ENCODE measurements at places on chromosomes 4 and X.

DNA sequence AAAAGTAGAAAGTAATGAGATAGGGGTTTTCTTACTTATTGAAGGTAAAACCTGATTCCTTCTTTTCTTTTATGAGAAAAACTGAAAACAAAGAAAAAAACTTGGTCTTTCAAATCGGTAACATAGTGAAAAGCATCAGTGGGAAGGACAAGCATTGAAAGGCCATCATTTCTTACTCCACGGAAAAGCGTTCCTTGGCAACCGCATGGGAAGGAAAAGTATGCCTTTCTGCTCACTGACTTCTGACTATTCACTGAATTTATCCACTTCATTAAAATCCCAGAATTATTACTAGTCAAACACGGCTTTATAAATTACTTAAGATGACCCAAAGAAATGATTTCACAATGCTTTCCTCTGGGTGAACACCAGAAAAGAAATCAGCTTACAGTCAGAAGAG lies 646.7 kb downstream of the TLL1 start:
- DNase-seq = no peak

- DNase-seq = peak; percentile 49
Observed at GRCh38 chrX:129833153-129833990, 10.3 kb downstream of the ZDHHC9 start.

GRCh38 chrX:111465669-111466068 lies 45.8 kb upstream of the SERTM2 start:
- no peak for DNase-seq

DNA sequence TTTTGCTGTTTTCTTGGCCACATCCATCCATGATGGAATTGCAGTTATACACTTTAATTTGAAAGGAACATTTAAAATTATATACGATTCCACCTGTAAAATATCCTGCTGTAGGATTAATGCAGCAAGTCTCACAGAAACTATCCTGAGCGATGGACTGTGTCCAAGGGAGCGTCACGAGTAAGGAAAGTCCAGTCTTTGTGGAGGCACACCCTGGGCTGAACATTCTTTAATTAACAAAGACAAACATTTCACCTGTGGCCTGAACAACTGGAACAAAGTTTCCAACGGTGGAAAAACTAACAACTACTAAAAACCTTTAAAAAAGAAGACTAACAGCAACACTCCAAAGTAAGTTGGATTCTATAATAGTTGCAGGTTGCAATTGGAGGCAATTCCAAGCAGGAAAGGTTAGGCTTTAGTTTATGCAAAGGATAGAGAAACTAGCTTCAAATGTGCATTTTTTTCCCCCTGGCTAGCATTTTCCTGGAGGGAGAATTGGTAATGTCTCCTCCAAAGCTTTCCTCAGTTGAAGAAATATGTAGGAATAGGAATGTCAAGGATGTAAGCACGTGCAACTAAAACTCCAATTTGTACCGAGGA lies 11.0 kb downstream of the EREG start:
- no peak for DNase-seq

GRCh38 chr4:36235306-36235705 lies 9.0 kb downstream of the ARAP2 start:
- DNase-seq = no peak

DNA sequence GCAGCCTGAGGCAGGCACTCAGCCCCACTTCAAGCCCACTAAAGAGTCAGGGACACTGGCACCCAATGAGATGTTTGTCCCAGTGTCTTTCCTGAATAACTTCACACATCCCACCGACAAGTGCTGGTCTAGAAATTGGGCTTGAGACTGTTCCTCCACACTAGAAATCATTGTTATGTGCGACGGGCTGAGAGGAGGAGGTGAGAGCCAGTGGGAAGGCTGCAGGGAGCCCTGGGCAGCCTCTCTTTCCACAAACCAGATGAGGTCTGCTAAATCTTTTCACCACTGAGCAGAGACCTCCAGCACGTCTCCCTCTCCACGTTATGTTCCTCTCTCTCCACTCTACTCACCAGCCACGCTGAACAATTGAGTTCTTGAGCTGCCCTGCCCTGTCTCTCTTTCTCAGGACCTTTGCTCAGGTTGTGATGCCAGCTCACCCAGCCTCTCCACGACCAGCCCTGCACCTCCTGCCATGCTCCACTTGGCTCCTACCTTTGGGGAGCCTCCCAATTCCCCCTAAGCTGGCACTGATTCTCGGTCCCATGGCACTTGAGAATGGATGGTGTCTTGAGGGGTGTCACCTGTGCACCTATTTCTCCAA lies 8.4 kb downstream of the SCD5 start:
- no peak for DNase-seq

GRCh38 chr4:37715889-37716402 lies 29.8 kb upstream of the RELL1 start:
- DNase-seq = no peak

GRCh38 chr4:79831701-79832514 lies 241.1 kb downstream of the ANTXR2 start:
- DNase-seq = no peak

GRCh38 chr4:170089274-170089667 lies 485 bp downstream of the AADAT start:
- DNase-seq = peak; percentile 47

- DNase-seq = no peak
Observed at GRCh38 chrX:116824785-116825184, 362.0 kb upstream of the CT83 start.

DNA sequence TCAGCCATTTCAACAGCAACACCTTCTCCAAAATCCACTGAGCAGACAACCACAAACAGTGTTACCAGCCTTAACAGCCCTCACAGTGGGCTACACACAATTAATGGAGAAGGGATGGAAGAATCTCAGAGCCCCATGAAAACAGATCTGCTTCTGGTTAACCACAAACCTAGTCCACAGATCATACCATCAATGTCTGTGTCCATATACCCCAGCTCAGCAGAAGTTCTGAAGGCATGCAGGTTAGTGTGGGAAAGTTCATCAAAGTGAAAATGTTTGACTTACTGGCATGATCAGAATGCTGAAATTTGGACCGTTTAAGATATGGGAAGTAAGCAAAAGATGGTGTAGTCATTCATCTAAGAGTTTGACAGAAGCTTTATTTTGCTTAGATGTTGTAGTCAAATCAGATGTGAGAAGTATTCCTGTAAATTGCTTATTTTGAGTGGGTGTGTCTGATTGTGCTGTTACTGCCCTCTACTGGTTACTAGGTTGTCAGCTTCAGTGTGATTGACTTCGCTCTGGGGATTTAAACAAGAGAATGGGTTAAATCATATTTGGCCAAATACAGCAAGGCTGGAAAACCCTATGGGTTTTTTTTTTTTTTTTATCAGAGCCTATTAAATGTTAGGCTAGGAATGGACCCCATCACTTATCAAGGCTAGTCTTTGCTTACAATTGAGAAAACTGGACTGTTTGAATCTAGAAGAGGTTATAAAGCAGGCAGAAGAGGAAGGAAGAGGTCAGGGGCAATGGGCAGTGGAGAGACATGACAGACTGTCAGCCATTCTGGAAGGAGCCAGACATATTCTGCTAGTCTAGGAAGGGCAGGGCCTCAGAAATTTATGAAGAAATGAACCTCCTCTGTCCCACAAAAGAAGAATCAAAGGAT lies 130.3 kb downstream of the DIPK2B start:
- DNase-seq = peak; percentile 23

GRCh38 chr4:40055511-40055862 lies 1.2 kb upstream of the N4BP2 start:
- no peak for DNase-seq

- DNase-seq = no peak
Observed at GRCh38 chr4:147753047-147753446, 21.2 kb downstream of the ARHGAP10 start.

GRCh38 chr4:1521821-1522361 lies 115.6 kb upstream of the NKX1-1 start:
- no peak for DNase-seq

- DNase-seq = no peak
Observed at GRCh38 chrX:153950127-153950526, 5.7 kb upstream of the RENBP start.

GRCh38 chrX:105695451-105695850 lies 126.9 kb upstream of the NRK start:
- DNase-seq = no peak

GRCh38 chrX:117429501-117429900 lies 687.1 kb downstream of the KLHL13 start:
- DNase-seq = no peak

DNA sequence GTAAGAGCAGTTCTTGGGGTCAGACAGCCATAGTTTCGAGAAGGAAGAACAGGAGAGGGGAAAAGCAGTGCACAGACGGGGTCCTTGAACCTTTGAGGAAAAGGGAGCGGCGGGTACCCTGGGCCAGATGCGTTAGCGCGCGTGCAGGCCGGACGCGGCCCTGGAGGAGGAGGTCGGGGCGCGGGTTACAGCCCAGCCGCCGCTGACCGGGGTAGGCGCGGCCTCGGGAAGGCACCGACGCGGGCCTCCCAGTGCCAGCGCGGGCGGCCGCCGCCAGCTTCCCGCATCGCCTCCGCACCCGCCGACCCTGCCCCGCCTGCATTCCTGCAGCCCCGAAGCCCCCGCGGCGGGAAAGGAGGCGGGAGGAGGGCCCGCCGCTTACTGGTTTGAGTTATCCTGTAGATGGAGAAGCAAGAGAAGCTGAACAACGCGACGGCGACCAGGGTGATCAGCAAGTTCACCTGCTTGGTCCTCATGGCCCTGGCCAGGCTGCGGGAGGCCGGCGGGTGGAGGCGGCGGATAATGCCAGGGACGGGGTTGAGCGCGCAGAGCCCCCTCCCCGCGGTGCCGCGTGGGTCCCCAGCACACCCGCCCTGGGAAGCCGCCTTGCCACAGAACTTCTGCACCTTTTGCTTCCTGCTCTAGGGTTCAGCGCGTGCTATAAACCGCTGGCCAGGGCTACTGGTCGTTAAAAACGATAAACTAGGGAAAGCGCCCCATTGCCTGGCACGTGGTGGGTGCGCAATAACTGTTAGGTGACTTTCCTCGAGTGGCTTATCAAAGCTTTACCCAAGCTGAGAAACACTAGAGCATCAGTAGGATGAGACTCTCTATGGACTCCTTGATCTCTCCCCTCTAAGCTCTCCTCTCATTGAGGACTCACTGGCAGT lies at the start of gene MGAT4D:
Gene MGAT4D, minus strand, starts transcription at position 547 of the 890 bp plus-strand sequence. Its CDS starts 71 bp downstream, at position 476.
- peak; percentile 28 for DNase-seq

- DNase-seq = no peak
Observed at GRCh38 chrX:29518100-29518499, 697.3 kb upstream of the MAGEB2 start.

- no peak for DNase-seq
Observed at GRCh38 chrX:71606536-71607216, 11.6 kb downstream of the CXCR3 start.

GRCh38 chr4:66372706-66373105 lies 702.4 kb upstream of the EPHA5 start:
- DNase-seq = no peak

DNA sequence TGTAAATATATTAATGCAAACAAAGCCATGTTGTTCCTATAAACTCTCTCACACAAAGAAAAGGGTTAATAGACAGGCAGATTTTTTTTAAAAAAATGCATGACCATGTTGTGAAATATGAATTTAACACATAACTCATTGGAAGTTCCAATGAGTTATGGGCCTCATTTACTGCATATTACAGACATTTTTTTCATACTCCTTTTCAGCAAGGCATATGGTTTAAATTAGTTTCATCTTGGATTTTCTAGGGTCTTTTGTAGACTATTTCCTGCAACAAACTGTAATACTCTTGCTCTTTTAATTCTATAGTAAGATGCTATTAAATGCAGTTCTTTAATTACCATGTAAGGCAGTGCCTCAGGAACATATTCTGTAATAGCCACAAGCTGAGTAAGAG lies 323.1 kb downstream of the GBA3 start:
- DNase-seq = peak; percentile 8

- DNase-seq = no peak
Observed at GRCh38 chr4:829291-829690, 3.4 kb upstream of the CPLX1 start.

- DNase-seq = no peak
Observed at GRCh38 chr4:41644915-41645295, 103.6 kb downstream of the PHOX2B start.

DNA sequence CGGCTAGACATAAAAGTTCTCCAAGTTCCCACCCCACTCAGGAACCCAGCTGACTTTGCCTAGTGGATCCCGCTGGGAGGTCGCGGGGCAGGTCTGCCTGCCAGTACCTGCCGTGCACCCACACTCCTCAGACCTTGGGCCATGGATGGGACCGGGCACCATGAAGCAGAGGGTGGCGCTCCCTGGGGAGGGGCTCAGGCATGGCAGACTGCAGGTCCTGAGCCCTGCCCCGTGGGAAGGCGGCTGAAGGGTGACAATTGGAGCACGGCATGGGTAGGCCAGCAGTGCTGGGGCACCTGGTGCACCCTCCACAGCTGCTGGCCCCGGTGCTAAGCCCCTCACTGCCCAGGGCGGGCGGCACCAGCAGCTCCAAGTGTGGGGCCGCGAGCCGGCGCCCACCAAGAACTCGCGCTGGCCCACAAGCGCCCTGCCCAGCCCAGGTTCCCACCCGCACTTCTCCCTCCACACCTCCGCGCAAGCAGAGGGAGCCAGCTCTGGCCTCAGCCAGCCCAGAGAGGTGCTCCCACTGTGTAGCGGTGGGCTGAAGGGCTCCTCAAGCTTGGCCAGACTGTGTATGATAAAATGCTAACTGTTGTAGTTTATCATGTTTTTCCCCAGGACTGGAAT lies 63.1 kb downstream of the UGT2A2 start:
- no peak for DNase-seq

DNA sequence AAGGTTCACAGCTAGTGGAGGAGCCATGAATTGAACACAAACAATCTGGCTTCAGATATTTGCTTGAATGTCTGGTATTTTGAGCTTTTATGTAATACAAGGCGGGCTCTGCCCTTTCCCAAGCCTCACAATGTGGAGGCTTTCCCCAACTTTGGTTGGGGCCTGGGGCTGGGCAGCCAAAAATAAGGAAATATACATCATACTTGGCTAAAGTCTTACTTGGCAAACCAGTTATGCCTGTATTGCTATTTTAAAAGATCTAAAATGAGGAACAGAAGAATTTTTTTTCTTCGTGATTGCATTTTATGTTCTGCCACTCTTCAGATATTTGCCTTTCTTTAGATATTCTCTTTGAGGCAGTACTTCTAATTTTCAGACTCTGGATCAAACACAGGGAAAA lies 26.1 kb downstream of the ARFIP1 start:
- DNase-seq = no peak

DNA sequence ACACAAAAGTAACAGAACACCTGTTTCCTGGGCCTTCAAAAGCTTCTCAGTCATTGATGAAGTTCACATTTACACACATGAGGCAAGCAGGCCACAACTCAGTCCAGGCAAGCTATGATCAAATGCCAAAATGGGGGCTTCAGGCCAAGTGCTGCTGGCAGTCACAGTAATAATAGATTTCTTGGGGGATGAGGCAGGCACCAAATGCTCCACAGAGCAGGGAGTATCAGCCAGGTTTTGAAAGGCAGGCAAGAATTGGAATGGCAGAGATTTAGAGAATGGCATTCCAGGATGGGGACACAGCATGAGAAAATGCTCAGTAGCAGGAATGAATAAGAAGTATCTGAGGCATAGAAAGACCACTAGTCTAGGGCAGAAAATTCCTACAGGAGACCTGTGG lies 52.8 kb downstream of the GRIA3 start:
- no peak for DNase-seq

GRCh38 chrX:111372086-111372485 lies 39.9 kb downstream of the DCX start:
- DNase-seq = no peak
